ENCODE measurements at places on chromosomes 2 and 18.

- DNase-seq = no peak
Observed at GRCh38 chr2:113103277-113103676, 24.1 kb upstream of the IL1RN start.

DNA sequence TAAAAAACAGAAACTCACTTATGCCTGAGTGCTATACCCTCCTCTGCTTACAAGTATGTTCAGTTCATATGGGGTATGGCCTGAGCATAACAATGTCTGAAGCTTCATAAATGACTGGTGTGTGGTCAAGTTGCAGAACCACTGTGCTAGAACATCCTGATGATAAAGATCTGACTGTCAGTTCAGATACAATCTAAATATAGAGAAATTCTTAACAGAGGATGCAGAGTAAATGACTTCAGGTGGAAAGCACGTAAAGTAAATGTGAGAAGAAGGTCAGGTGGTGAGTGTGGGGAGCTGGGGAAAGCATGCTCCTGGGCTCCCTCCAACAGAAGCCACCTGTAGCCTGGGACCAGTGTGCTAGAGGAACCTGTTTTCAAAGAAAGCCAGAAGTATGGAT is 926.2 kb downstream of the TSN start:
- DNase-seq = no peak

GRCh38 chr2:43075054-43075593 is 151.3 kb downstream of the ZFP36L2 start:
- no peak for DNase-seq

DNA sequence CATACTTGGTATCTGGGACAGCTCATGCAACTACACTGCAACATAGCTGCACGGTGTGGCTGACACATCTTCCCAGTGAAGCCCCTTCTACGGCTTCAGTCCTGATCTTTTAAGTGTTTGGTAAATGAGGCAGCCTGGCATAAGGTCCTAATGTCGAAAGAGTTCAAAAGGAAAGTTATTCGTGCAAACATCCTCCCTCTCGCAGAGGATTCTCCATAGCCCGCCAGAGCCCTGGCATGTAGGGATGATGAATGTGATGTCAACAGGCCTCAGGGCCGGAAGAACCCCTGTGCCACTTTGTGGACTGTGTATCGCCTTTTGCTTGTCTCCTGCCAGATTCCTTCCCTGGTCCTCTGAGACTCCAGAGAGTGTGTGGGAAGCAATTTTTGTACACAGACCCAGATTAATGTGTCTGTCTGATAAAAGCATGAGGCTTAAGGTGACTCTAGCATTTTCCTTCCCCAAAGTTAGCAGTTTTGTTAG is 88.5 kb downstream of the SOCS6 start:
- no peak for DNase-seq

DNA sequence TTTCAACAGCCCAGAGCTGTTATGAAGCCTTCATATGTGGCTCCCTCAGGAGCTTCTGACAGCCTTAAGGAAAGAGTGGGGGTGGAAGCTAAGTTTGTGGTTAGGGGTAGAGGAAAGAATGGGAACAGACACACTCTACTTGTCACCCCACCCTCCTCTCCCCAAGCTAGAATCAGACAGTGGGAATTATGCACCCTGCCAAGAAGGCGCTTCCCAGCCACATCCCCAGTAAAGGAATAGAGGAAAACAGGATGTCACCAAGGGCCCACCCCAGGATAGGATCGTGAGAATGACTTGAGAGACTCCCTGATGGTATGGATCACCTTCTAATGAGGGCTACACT is 32.4 kb upstream of the EML4 start:
- no peak for DNase-seq

All from NCI-H2081 treated with DMSO at 0.1 percent for 48 hours (cell line).